ENCODE measurements at places on chromosomes 3 and 15.

DNA sequence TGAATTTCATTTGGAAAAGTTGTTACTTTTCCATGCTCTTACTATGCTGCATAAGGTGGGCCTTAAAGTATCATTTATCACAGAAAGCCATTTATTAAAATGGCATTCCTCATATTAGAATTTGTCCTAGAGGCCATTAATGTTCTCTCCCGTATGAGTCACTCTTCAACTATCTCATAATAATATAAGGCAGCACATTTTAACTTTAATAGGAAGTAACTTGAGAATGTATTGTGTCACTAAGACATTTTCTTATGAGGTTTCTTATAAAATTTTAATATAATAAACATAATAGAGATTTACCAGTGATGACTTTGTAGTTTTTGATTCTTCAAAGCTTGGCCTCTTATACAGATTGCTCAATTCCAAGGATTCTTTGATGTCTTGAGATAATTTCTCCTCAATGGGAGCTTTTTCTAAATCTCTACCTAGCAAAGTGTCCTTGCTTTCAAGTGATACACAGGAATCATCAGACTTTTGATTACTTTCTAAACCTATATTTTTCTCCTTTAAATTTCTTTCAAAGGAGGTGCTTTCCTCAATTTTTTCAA, 74.7 kb downstream of the ZBBX start:
- H3K36me3 ChIP-seq: no peaks in the 10 kb centered on the region
- DNase-seq: no peak
- H3K4me1 ChIP-seq: no peaks in the 10 kb centered on the region
- no peak overlapping the region for H3K27ac ChIP-seq

- peak overlapping the region; percentile 5 for H3K27ac ChIP-seq
- no peak overlapping the region for H3K4me3 ChIP-seq
- no peaks in the 10 kb centered on the region for H3K27me3 ChIP-seq
- no peak for DNase-seq
These were observed 5.0 kb upstream of the CDV3 start for GRCh38 chr3:133568294-133569014.

DNA sequence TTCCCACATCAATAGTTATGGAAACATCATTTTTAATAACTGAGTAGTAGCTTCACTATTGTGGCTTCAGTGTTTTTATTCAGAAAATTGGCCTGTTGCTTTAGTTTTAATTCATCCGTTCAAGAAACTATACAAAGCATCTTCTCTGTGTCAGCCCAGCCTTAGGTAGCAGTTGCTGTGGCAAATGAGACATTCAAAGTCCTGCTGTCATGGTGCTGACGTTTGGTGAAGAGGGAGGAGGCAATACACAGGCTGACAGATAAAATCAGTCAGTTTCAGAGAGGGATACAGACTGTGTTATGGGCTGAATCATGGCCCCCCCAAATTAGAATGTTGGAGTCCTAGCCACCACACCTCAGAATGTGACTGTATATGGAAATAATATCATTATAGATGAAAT, 56.5 kb downstream of the SLC7A14 start:
- H3K27me3 ChIP-seq: no peaks in the 10 kb centered on the region
- no peak overlapping the region for H3K27ac ChIP-seq
- H3K4me3 ChIP-seq: no peak overlapping the region
- no peak for DNase-seq
- no peaks in the 10 kb centered on the region for H3K36me3 ChIP-seq
- no peaks in the 10 kb centered on the region for H3K4me1 ChIP-seq

GRCh38 chr15:51132384-51133139, 37.9 kb upstream of the TNFAIP8L3 start:
- H3K36me3 ChIP-seq: no peaks in the 10 kb centered on the region
- H3K4me1 ChIP-seq: no peaks in the 10 kb centered on the region
- peak; percentile 24 for DNase-seq
- no peaks in the 10 kb centered on the region for H3K27me3 ChIP-seq
- no peak overlapping the region for H3K27ac ChIP-seq

- no peaks in the 10 kb centered on the region for H3K36me3 ChIP-seq
- no peaks in the 10 kb centered on the region for H3K27me3 ChIP-seq
- H3K27ac ChIP-seq: no peak overlapping the region
- no peak for DNase-seq
These were observed 50.5 kb upstream of the LRRFIP2 start for GRCh38 chr3:37224879-37225278.

DNA sequence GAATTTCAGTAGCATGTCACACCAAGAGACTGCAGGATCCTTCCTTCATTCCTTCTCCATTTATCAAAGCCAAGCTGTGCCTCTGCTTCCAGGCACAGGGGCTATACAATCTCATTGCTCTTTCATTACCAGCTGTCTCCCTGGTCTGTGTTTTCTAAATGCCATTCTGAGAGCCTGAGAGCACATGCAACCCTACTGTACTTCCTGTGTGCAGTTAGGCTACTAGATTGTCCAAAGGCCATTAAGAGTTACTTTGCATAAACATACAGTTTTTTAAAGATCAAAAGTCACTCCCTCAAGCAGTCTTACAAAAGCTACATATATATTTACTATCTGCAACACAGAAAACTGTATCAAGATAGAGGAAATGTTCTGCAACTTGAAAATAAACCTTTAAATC, 110.1 kb downstream of the CFAP44 start:
- H3K4me1 ChIP-seq: no peaks in the 10 kb centered on the region
- no peak overlapping the region for H3K27ac ChIP-seq
- DNase-seq: no peak
- H3K36me3 ChIP-seq: no peaks in the 10 kb centered on the region

- H3K4me3 ChIP-seq: no peak overlapping the region
- H3K36me3 ChIP-seq: no peaks in the 10 kb centered on the region
- H3K4me1 ChIP-seq: no peaks in the 10 kb centered on the region
- no peaks in the 10 kb centered on the region for H3K27me3 ChIP-seq
These were observed 186.8 kb upstream of the CGNL1 start for GRCh38 chr15:57189466-57189865.

All from Caco-2 (cell line).